Naive B cell (primary cell): ENCODE measurements at places on chromosomes 2 and 18.

DNA sequence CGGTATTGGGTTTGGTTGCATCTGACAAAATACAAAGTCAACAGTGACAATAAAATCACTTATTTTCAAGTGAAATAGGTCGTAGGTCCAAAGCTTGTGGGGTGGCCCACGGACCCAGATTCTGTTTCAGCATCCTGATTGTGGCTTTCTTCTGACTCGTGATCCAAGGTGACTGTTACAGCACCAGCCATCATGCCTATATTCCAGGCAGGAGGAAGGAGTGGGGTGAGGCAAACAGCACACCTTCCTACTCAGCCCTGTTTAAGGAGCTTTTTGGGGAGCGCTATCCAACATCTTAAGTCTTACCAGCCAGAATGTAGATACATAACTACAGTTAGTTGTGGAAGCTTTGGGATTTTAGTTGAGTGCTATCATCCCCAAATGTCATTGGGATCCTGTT is 8.7 kb upstream of the SNORC start:
- DNase-seq: no peak

- no peak for DNase-seq
Measured at GRCh38 chr18:21327101-21327500, 85.1 kb downstream of the GREB1L start.

DNA sequence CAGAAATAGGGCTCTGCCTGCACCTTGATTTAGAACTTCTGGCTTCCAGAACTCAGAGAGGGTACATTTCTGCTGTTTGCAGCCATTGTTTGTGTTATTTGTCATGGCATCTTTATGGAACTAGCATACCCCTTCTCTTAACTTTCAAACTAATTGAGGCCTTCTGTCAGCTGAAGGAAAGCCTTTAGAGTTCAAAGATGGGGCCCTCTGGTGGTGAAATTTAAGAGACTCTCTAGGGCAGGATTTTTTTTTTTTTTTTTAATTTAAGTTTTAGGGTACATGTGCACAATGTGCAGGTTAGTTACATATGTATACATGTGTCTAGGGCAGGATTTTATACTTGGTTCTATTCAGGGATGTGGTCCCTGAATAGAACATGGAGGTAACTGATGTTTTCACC is 260.6 kb upstream of the LINC00305 start:
- peak; percentile 12 for DNase-seq

DNA sequence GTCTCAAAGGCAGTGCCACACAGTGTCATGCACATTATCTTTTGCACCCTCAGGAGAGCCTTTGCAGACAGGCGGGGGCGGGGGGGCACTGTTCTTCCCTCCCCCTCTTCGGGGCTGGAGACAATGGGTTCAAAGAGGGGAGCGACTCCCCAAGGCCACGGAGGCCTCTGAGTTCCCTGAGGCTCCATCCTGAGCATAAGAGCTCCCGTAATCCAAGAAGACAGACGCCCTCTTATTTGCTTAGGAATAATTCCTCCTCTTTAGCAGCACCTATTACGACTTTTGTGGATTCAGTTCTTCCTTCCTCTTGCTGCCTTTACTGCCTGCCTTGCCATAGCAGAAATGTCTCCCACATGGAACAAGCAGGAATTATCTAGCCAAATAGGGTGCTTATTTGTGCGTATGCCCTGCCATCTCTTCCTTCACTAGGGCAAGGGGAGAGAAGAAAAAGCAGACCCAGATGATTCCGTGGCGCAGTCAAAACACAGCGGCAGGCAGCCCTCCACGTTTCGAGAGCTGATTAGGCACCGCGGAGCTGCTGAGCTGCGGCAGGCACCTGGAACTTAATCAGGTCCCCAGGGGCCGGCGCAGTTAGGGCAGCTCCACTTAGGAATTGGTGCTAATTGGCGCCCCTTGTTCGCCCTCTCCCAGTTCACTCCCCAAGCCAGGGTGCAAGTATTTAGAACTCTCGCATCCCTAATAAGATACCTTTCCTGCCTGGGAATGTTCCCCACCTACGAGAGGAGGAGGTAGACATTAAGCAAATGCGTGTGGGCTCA is 233.4 kb upstream of the MYT1L start:
- no peak for DNase-seq

- DNase-seq: no peak
Measured at GRCh38 chr2:141438536-141438935, 692.3 kb downstream of the LRP1B start.
